ENCODE measurements at places on chromosomes 6 and 20. TPM values are rescaled to one million over a fixed set of nuclear protein-coding genes. Genes with fewer than 3 reads are reported as not detected.

GRCh38 chr6:105400501-105400900, 2.4 kb downstream of the PREP start:
- DNase-seq, result no peak

DNA sequence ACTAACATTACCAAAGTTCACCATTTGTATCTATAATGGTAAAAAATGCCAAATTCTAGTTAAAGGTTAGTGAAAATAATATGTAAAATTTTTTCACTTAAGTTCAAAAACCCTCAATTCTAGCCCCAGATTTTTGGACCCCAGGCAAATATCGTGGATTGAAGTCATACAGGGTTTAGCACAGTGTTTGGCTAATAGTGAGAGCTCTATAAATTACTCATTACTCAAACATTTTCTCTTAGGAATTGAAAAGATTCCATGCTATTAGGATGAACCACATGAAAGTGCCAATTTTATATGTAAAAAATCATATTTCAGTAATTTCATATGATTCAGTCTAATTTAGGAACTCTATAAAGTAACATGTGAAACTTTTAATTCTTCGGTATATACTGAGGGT, 170.3 kb upstream of the PREP start:
- DNase-seq, result no peak

- no peak for DNase-seq
Measured at GRCh38 chr20:38081575-38081974, 48.0 kb downstream of the RPRD1B start.

Gene PRL
- 0.10 TPM for polyA plus RNA-seq

Gene MUCL3
- 0.07 TPM for polyA plus RNA-seq

Gene DDX43
- 0.62 TPM for polyA plus RNA-seq

GRCh38 chr20:10502098-10502526, 67.0 kb downstream of the SLX4IP start:
- DNase-seq, result no peak

- DNase-seq, result no peak
Measured at GRCh38 chr20:36658300-36658699, 12.3 kb upstream of the SLA2 start.

DNA sequence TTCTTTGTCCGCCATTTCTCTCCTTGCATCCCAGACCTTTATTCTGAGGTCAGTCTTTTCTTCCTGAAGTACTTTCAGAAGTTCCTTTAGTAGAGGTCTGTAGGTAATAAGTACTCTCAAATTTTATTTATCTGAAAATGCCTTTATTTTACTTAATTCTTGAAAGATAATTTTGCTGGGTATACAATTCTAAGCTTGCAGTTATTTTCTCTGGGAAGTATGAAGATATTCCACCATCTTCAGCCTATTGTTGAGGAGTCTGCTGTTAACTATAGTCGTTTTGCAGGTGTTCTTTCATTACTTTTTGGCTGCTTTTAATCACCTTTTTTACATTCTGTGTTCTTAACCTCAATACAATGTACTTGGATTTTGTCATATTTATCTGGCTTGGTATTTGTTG, 13.5 kb upstream of the FNDC1 start:
- no peak for DNase-seq

GRCh38 chr6:29753309-29753644, 30.0 kb downstream of the HLA-F start:
- DNase-seq, result no peak

DNA sequence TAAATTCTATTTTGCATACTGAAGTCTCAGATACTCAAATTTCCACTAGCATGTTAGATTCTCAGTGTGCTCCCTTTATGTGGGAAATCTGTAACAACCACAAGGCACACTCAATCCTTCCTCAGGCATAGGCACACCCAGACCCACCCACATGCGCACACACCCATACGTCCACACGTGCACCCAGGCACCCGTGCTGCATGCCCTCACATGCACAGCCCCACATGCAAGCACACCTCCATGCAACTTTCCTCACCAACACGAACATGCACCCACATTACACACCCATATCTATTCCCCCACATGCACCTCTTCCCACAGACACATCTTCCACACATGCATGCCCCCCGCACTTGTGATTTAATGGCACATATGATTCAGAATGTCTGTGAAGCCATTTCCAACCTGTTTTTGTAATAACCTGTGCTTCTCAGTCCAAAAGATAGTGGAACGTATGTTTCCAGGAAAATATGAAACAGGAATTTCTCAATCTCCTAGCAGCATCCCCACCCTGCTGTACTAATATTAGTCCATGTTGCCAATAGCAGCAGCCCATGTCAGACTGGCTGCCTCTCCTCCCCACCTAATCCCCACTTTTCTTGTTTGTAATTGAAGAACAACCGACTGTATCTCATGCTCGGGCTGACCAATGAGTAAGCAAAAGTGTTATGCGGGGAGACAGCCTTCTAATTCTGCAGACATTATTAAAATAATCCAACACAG, 11.3 kb upstream of the CYP24A1 start:
- DNase-seq, result no peak

- DNase-seq, result no peak
Measured at GRCh38 chr6:112764377-112764776, 417.2 kb downstream of the RFPL4B start.
